ENCODE measurements at places on chromosomes 12 and 14.

- no peak for DNase-seq
Observed at GRCh38 chr14:105087963-105088811, 23.0 kb upstream of the GPR132 start.

GRCh38 chr14:66375046-66375964 is 110.9 kb upstream of the CCDC196 start:
- DNase-seq, result no peak

GRCh38 chr12:93148412-93148811 is 219.3 kb upstream of the EEA1 start:
- DNase-seq, result no peak

- no peak for DNase-seq
Observed at GRCh38 chr12:120079411-120080400, 36.8 kb downstream of the RAB35 start.

GRCh38 chr12:113291586-113291985 is 43.3 kb downstream of the SLC8B1 start:
- DNase-seq, result no peak

GRCh38 chr12:26399381-26399780 is 204.0 kb downstream of the SSPN start:
- DNase-seq, result no peak

DNA sequence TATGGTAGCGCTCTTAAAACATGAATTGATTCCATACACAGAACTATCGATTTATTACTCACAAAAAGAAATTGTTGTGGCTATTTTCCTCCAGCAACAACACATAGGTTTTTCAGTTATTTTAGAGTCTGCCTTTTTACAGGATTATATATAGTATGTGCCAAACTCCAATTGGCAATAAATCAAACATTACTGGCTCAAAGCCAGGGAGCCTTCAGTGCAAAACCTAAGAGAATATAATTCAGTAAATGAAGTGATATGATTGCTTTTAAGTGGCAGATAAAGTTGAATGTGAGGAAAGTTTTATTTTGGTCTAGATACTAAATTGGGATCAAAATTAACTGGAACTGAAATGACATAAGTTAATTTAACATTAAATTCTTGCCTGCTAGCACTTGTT is 234.8 kb downstream of the PIK3C2G start:
- DNase-seq, result no peak

- DNase-seq, result no peak
Observed at GRCh38 chr12:85509081-85509856, 229.2 kb downstream of the ALX1 start.

GRCh38 chr14:91286530-91286937 is 42.0 kb upstream of the GPR68 start:
- DNase-seq, result peak; percentile 72

DNA sequence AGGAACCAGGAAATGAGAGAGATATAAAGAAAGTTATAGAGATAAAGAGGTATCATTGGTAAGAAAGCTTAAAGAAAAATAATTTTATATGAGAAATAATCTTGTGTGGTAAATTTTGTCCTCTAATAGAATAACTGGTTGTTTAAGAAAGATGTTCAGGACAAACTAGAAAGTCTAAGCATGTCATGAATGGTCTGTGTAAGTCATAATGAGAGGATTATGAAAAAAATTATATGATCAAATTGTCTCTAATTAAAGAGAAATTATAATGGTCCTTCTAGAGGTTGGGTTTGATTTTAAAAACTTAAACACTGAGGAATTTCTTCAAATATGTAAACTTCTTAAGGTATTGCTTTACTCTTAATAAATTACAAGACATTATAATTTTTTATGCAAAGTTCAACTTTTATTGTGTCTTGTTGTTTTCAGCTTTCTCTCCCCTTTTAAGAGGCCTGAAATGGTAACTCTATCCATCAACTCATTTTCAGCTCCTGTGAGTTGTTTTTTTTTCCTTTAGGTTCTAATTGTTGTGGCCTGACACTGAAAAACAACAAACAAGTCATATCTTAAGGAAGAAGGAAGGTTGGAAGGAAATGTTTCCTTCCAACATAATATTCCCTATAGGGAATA is 88.2 kb upstream of the CNOT2 start:
- no peak for DNase-seq

- DNase-seq, result peak; percentile 54
Observed at GRCh38 chr12:102917026-102917787, at the start of gene PAH. Gene PAH (minus strand): TSS chr12:102917244. CDS start chr12:102917130, 114 bp downstream.

DNA sequence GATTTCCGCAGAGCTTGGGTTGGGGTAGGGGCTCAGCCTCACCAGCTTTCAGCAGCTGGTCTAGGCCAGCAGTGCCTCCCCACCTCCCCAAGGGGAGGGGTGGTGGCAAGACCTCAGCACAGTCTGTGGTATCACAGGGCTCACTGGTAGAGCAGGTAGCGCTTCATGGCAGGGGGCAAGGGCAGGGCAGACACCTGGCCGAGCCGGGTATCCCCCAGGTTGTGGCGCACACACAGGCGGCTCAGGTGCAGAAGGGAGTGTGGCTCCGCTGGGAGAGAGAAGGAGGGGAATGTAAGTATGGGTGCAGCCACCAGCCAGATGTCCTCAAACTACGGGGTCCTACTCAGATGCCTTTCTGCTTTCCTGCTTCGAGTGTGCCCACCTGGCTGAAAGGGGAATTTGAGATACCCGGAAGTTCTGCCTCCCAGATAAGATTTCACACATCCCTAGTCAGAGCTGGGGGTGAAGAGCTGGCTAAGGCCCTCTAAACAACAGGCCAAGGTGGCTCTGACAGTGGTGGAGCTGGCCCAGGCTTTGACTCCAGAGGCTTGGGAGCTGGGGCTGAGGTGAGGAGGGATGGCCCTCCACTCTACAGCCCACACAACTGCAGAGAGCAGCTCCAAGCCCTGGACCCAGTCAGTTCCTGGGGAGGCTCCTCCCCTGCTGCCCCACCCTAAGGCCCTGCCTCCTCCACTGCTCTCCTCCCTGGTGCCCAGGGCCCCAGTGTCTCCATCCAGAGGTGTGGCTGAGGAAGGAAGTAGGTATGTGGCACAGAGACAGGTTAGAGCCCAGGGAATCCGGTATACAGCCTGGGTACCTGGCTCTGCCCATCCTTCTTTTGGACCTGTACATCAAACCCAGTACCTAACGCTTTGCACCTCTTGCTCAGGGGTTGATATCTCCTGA is 1.8 kb downstream of the SPSB2 start:
- DNase-seq, result no peak

DNA sequence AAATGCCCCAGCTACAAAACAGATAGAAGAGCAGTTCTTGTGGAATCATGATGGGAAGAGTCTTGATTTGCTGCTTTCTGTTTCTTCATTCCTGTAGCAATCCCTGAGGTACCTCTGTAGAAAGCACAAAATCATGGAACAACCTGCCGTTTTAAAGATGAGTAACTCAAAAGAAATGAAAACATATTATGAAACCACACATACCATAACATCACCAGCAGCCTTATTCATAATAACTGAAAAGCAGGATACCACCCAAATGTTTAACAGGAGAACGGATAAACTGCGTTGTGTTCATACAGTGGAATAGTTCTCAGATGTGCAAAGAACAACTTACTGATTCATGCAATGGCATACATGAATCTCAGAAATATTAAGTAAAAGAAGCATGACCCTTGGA is 188.1 kb downstream of the RGS6 start:
- DNase-seq, result no peak

DNA sequence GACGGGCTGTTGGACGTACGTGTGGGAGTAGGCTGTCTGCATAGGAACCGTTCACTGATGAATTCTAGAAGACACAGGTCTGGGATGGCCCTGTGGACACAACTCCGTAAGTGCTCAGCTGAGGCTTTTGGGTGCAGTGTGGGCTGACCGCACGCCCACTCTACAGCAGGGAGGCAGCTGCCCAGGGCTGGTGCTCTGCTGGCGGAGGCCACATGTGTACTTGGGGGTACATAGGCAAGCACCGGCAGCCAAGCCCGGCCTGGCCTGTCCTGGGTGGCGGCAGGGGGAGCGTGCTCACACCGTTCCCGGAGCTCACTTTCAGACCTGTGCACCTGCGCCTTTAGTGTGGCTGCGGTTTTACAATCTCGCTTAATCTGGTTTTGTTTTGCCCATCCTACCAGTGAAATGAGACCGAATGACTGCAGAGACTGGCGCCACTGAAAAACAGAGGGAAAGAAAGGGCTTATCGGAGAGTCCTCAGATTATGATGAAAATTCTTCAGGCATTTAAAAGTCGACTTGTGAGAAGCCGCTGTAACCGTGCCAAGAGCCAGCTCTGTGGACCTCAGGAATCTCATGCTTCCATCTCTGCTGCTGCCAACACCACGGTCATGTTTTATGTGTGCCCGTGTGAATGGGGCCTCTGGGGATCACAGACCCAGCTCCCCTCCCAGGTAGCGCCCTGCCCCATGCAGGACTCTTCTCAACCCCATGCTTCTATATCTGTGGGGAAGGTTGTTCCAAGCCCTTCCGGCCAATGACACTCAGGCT is 45.8 kb downstream of the SSH1 start:
- DNase-seq, result no peak

- DNase-seq, result no peak
Observed at GRCh38 chr12:51653431-51653830, 62.4 kb downstream of the SCN8A start.

Data from iPS DF 19.7 (cell line).